SJCRH30 (cell line): ENCODE measurements at places on chromosomes 13 and 19. TPM values are rescaled to one million over a fixed set of nuclear protein-coding genes. Genes with fewer than 3 reads are reported as not detected.

DNA sequence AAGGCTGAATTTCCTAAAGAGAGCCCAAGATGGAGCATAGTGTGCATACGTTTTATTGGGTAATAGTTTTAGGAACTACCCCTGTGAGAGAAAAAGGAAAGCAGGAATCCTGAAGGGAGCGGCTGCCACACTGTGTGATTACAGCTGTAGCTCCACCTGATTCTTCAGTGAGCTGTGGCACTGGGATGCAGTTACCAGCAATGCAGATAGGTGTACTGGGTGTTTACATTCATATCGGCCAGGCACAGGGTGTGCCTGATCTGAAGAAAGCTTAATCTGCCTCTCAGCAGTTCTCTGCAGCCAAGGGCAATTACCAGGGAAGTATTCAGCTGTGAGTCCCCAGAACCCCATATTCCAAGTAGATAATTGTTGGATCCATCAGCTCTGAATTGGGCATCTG lies 1541.8 kb downstream of the EFNB2 start:
- no peak for DNase-seq

DNA sequence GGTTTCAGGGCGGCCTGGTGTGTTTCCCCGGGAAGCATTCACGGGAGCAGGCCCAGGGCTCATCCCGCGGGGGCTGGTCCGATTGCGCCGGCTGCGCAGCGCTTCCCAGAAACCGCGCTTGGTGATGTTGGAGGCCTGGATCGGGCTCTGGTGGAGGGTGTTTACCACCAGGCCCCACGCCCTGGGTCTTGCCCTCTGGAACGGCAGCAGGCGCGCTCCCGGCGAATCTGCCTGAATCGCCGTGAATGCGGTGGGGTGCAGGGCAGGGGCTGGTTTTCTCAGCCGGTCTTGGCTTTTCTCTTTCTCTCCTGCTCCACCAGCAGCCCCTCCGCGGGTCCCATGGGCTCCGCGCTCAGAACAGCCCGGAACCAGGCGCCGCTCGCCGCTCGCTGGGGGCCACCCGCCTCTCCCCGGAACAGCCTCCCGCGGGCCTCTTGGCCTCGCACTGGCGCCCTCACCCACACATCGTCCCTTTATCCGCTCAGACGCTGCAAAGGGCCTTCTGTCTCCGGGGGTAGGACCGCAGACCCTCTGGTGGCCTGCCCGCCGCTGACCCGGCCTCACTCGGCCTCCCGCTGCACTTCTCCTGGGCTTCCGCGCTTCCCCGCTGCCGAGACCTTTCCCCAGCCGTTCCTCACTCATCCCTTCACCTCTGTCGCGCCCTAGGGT lies 69.4 kb upstream of the GJB6 start:
- no peak for DNase-seq

- no peak for DNase-seq
These were observed 3.3 kb upstream of the ATP4A start for GRCh38 chr19:35566738-35567137.

Gene LILRA2
- not detected in 2 replicates for total RNA-seq

Gene NLRP9
- 0.02 TPM in 1 of 2 replicates, not detected in the other for total RNA-seq
